OCI-M1 (cell line): ENCODE measurements at places on chromosomes 2 and 18.
A peak's percentile ranks its signal among the peaks of the same experiment; 100 is the strongest.

- DNase-seq, result no peak
Observed at GRCh38 chr18:72542342-72542741, 1.8 kb downstream of the CBLN2 start.

GRCh38 chr2:66185497-66186054, 249.3 kb upstream of the MEIS1 start:
- no peak for DNase-seq

DNA sequence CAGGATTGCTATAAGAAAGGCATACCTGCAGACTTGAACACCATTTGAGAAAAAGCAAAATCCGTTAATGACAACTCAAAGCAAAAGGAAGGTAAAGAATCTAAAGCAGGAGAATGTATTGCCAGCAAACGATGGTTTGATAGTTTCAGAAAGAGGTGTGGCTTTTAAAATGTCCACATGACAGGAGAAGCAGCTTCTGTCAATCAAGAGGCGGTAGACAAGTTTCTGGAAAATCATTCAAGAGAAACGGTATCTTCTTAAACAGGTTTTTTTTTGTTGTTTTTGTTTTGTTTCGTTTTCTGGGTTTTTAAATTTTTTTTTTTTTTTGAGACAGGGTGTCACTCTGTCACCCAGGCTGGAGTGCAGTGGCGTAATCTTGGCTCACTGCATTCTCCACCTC, 13.8 kb downstream of the CLEC4F start:
- DNase-seq, result no peak

- DNase-seq, result no peak
Observed at GRCh38 chr2:36485521-36485920, 112.4 kb downstream of the FEZ2 start.

GRCh38 chr2:144713410-144713809, 193.5 kb upstream of the ZEB2 start:
- no peak for DNase-seq

DNA sequence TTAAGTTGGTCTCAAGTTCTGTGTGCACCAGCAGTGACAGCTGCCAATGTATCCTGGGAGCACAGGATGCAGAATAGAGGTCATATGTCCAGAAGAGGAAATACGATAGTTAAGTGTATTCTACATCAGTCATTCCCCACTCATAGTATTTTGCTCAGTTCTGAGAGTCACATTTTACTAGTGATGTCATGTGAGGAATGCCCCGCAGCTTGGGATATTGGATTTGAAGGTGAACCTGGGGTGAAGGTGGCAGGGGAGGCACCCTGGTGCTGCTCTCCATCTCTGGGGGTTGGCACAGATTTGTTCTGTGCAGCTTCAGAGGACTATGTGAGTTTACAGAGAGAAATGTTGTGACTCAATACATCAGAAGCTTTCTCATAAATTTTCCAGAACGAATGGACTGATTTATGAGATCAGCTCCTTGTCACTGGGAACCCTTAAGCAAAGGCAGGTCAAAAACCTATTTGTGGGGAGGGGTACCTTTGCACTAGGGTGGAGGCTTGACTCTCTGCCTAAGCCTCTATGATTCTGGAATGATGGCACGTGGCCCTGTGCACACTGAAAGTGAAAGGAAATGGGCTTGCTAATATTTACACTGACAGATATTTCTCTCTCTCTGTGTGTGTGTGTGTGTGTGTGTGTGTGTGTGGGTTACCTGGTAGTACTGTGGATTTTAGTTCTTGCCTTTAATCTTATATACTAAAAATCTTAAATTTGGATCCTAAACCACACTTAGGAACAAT, 95.9 kb downstream of the NEB start:
- peak; percentile 59 for DNase-seq
